ENCODE measurements at places on chromosomes 7 and 10.

DNA sequence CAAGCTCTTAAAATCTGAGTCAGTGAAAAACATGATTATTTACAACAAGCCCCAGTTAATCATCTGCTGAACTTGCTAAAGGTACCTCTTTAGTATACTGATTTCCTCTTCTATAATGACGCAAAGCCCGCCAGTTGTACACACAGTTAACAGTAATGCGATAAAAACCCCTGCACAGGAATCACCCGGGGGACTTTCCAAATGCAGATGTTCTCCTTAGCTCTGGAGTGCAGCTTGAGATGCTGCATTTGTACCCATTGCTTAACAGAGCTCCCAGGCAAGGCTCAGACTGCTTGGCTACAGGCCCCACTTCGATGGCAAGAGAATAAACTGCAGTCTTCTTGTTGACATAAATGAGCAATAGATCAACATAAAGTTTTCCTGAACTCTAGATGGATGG is 279.6 kb upstream of the HGF start:
- no peak for DNase-seq

- DNase-seq: peak; percentile 80
These were observed 102.2 kb upstream of the ZNF438 start for GRCh38 chr10:31133792-31134310.

DNA sequence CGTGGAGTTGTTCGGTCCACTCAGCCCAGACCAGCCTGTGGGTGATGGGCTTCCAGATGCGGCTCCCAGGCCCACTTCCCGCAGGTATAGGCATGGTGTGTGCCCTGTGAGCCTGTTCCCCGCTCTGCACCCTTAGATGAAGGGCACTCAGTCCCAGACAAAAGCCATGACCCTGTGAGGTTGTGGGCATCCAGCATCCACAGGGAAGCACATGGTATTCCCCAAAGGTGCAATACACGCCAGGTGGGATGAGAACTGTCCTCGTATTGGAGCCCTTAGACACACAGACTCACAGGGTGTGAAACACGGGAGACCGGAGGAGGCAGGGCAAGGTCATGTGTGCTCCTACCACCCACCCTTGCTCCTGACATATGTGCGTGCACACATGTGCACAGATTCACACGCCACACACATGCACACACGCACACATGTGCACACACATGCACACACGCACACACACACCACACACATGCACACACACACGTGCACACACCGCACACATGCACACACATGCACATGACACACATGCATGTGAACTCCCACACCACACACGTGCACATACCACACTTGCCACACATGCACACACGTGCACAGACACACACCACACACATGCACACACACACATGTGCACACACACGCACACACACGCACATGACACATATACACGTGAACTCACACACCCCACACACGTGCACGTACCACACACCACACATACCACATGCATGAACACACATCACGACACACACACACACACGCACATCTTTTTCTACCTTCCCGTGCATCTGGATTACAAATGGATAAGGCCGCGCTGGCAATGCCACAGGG is 319.4 kb downstream of the WDR37 start:
- DNase-seq: no peak

DNA sequence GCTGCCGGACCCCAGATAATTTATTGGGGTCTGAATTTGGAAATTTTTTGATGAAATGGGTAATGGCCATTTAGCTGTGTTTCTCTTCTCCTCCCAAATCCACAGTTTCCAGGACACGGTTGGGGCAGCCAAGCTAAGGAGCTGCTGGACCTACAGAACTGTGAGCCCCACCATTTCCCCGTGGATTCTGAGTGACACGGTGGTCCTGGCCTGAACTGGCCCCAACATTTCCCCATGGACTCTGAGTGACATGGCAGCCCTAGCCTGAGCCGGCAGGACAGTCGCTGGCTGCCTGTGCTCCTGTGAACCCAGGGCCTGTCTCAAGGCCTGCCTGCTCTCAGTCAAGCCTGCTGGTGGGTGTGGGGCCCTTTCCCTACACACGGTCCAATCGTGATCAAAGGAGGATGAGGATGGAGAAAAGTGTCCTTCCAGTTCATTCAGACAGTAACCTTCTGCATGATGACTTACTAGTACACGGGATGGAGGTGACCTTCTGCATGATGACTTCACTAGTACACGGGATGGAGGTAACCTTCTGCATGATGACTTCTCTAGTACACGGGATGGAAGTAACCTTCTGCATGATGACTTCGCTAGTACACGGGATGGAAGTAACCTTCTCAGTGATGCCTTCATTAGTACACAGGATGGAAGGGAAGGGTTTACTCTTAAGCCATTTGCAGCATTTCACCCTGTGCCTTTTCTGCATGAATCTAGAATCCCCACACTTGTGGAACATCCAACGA is 359.9 kb downstream of the GLRX3 start:
- no peak for DNase-seq

- DNase-seq: no peak
These were observed 15.5 kb downstream of the ZC3HAV1 start for GRCh38 chr7:139094030-139094429.

- DNase-seq: no peak
These were observed 128.4 kb upstream of the BTBD16 start for GRCh38 chr10:122142641-122143237.

DNA sequence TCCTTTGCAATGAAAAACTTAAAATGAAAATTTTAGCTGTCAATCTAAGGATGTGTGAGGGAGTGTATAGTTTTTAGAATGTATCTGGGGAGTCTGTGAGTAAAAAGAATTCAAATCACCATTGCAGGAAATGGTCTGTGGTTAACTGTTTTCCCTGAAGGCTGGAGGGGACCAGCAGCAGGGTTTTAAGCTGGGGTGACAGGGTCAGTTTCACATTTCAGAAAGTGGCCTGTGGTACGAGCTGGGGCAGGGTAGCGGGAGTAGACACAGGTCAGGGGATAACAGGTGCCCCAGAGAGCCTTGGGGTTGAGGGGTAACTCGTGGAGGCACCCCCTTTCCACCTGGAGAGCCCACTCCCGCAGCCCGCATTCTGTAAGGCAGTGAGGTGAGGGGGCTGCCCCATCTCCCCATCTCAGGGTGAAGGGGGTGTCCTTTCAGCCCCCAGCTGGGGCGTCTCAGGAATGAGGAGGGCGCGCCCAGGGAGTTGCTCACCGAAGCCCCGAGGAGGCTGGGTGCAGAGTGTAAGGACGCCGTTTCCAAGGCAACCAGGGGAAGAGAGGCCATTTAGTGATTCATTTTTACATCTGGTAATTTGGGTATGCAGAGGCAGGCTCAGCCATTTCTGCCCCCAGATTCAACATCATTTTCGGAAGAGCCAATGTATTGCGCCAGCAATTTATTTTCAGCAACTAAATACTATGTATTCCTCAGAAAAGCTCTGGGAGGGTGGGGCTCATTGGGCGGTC is 168.9 kb downstream of the SLIT1 start:
- no peak for DNase-seq

DNA sequence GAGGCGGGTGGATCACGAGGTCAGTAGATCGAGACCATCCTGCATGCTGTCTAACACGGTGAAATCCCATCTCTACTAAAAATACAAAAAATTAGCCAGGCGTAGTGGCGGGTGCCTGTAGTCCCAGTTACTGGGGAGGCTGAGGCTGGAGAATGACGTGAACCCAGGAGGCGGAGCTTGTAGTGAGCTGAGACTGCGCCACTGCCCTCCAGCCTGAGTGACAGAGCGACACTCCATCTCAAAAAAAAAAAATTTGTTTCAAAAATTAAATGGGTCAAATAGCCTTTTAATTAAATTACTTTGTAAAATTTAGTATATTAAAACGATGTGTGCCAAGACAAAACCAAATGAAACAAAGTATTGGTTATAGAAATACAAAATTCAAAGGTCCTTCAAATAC is 6.8 kb upstream of the MRC1 start:
- DNase-seq: no peak

DNA sequence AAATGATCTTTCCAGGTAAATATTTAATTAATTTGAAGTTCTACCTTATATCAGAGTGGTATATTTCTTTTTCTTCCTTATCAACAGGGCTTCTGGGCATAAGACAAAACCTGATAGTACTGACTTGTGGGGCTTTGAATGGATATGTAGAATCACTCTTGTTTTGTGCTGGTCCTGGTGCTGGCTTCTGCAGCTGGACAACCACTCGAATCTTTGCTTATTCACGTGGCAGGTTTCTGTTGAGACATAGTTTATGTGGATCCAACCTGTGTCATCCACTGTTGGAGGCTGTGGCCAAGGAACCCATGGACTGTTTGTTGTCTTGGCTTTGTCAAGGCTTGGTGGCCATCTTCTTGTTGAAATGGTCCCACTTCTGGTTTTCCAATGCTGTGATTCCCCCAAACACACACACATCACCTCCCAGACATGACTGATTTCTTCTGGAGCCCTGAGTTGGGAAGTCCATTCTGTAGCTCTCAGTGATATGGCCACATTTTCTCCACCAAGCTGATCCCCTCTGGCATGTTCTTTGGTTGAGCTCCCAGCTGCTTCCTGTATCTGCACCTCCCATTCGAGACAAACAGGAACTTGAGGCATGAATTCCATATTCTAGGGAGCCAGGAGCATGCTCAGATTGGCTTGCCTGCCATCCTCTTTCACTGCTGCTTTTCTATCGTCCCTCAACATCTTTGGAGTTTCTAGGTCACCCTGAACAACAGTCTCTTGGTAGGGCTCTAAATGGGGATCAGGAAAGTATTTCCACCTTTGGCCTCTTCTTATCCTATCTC is 19.5 kb downstream of the TAS2R41 start:
- no peak for DNase-seq
